ENCODE measurements at places on chromosomes 7 and 10.

DNA sequence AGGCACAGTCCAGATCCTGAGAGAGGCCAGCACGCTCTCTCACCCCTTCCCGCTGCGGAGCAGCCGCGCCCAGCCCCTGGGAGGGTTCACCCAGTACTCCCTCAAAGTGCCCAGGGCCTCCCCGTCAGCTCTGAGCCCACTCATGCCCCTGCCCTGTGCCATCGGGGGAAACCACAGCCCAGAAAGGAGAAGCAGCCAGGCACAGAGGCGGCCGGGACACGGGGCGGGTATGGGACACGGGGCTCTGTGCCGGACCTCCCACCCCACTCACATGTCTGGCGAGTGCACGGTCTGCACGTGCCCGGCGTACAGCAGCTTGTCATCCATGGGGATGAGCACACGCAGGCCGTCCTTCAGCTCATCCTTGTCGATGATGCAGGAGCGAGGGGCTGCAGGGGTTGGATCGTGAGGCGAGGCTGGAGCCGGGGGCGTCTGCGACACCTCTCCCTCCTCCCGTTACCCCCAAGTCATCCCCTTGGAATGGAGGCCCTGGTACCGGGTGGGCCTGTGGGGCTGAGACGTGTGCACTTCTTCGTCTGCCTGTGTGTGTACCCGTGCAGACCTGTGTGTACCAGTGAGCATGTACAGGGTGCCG, 38.2 kb downstream of the SLC29A4 start:
- DNase-seq, result no peak

DNA sequence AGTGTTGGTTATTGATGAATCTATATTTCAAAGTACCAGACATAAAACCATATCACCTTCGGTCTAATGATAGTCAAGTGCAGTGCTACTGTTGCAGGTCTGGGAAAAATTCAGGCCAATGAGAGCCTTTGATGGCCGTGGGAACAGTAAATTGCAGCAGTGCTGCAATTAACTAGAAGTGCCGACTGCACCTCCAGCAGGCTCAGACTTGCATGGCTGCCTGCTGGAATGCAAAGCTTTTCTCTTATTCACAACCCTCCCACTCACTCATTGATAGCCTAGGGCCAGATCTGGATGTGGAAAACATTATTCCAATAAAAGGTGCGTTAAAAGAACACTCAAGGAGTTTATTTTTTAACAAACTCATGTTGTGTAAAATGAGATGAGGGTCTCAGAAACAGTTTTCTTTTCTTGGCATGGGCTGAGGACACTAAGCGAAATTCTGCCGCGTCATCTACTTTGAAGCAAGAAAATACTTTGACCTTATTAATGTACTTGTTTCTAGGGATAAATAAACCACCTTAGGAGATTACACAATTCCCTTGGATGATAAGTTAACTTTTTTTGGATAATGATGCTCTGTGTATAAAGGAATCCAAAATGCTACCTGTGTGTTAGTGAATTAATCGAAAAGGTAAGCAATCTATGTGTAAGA, 17.1 kb downstream of the PLXDC2 start:
- DNase-seq, result no peak

DNA sequence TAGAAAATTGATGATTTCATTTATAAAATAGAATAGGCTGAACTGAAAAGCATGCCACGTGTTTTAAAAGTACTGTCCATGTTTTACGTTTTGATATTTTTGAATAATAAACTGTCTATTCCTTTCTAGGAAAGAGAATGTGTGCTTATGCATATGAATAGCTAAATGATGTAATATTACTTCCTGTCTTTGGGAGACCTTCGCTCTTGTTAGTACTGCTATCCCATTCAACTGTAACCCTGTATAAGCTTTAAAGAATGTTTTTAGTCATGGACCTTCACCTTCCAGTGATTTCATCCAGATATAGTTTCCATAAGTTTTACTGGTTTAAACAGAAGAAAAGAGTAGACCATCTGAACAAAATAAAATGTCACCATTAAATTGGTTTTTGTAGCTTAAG, 274.4 kb upstream of the SEMA3A start:
- DNase-seq, result no peak

DNA sequence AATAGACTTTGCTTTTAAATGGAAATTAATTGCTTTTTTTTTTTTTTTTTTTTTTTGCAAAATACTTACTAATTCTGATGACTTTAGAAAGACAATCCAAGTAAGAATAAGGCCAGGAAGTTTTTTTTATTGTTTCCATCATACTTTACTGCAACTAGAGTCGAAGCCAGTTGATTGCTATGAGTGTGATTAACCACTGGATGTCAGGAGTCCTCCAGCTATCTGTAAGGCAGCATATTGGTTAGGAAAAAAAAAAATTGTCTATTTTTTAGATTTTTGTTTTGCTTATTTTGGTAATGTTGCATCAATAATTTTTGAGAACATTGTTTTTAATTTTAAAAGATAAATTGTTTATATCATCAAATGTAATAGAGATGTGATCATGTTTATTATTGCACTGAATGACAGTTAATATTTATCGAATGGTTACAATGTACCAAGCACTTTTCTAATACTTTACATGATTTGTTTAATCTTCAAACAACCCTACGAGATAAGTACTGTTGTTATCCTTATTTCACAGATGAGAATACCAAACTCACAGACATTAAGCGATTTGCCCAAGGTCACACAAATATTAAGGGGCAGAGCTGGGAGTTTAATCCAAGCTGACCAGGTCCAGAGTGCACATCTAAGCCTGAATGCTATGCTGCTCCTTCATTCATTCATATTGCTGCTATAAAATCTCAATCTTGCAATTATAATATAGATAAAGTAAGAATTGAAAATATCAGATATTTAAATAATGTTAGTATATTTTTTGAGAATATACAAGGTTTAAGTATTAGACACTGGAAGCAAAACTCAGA, 19.9 kb upstream of the LMOD2 start:
- no peak for DNase-seq

DNA sequence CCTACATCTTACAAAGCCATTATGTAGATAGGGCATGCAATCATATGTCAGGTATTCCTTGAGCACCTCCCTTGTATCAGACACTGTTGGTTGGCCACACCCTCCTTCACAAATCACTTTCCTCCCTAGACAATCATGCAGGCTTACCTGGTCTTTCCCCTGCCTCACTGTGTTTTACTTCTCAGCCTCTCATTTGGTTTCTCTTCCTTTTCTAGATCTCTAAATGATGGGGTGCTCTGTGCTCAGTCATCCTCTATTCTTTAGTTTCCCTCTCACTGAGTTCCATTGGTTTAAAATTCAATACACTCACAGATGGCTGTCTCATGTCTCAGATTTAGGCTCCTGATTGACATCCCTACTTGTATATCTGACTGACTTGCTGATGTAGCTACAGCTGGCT, 31.4 kb downstream of the ANK3 start:
- no peak for DNase-seq

- DNase-seq, result no peak
Observed at GRCh38 chr7:36100634-36101033, 52.4 kb upstream of the EEPD1 start.

DNA sequence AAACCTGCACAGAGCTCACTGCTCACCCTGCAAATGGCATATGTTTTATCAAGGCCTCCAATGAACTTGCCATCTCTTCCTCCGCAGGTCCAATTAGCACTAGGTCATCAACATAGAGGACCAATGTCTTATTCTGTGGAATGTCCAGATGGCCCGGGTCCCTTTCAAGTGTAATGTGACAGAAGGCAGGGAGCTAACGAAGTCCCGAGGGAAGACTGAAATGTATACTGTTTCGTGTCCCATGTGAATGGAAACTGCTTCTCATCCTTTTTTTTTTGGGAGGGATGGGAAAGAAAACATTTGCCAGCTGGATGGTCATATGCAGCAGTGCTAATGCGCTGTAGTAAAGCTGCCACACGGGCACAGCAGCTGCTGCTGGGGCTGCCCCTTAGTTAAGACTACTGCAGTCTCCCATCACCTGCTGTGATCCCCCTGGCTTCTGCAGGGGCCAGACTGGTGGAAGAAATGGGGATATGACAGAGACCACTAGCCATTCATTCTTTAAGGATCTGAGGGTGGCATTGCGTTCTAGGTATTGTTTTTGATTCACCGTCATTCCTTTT, 61.7 kb upstream of the CCNY start:
- no peak for DNase-seq

All from NCI-H187 (cell line).